ENCODE measurements at places on chromosomes 2 and 18.

DNA sequence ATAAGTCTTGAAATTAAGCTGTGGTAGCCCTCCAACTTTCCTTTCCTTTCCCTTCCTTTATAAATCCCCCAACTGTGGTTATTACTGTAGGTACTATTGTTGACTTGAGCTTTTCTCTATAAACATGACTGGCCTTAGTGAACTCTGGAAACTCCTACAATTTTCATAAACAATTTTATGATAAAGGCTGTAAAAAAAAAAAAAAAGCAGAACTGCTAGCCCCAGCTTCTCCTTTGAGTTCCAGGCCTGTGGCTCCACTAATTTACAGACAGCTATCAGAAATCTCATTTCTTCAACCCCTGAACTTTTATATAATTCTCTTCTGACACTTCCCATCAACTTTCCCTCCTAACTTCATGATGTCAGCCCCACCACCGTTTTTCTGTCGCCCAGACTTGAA lies 174.3 kb downstream of the IKZF2 start:
- DNase-seq = no peak

- DNase-seq = no peak
These were observed 87.1 kb downstream of the HS1BP3 start for GRCh38 chr2:20563833-20564232.

GRCh38 chr2:101400048-101400447 lies 12.7 kb upstream of the CREG2 start:
- DNase-seq = no peak

- DNase-seq = peak; percentile 57
These were observed 28.8 kb upstream of the WDR75 start for GRCh38 chr2:189412330-189412953.

DNA sequence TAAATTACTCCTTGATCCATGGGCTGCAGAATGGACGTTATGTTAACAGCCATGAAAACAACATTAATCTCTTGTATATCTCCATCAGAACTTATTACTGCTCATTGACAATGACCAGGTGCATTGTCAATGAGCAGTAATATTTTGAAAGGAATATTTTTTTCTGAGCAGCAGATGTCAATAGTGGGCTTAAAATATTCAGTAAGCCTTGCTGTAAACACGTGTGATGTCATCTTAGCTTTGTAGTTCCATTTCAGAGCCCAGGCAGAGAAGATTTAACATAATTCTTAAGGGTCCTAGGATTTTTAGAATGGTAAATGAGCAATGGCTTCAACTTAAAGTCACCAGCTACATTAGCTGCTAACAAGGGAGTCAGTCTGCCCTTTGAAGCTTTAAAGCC lies 26.6 kb downstream of the CFAP210 start:
- no peak for DNase-seq

Measured in SW 1271 (cell line).